Stimulated activated naive B cell treated with anti-CD40 and anti-IgM and Interleukin-4, amounts not matched to agents 10 μg/mL and 1 μg/mL and 100 μg/mL, for 72 hours (primary cell): ENCODE measurements at places on chromosomes 5 and 9.

- no peaks in the 10 kb centered on the region for H3K4me1 ChIP-seq
- H3K4me3 ChIP-seq = no peak overlapping the region
- H3K36me3 ChIP-seq = no peaks in the 10 kb centered on the region
- no peak for DNase-seq
Observed at GRCh38 chr9:132726576-132727130, 56.4 kb downstream of the GTF3C4 start.

GRCh38 chr5:102628441-102629175 is 126.5 kb upstream of the PAM start:
- H3K4me3 ChIP-seq = no peak overlapping the region
- peak overlapping the region; percentile 37 for H3K27ac ChIP-seq
- no peak for DNase-seq
- H3K36me3 ChIP-seq = no peaks in the 10 kb centered on the region
- H3K27me3 ChIP-seq = no peaks in the 10 kb centered on the region

- no peak overlapping the region for H3K4me3 ChIP-seq
- no peaks in the 10 kb centered on the region for H3K27me3 ChIP-seq
- DNase-seq = no peak
- peaks cover 3% of the 10 kb centered on the region for H3K36me3 ChIP-seq
- H3K27ac ChIP-seq = no peak overlapping the region
Observed at GRCh38 chr9:88383176-88383575, 5.1 kb upstream of the SPIN1 start.

DNA sequence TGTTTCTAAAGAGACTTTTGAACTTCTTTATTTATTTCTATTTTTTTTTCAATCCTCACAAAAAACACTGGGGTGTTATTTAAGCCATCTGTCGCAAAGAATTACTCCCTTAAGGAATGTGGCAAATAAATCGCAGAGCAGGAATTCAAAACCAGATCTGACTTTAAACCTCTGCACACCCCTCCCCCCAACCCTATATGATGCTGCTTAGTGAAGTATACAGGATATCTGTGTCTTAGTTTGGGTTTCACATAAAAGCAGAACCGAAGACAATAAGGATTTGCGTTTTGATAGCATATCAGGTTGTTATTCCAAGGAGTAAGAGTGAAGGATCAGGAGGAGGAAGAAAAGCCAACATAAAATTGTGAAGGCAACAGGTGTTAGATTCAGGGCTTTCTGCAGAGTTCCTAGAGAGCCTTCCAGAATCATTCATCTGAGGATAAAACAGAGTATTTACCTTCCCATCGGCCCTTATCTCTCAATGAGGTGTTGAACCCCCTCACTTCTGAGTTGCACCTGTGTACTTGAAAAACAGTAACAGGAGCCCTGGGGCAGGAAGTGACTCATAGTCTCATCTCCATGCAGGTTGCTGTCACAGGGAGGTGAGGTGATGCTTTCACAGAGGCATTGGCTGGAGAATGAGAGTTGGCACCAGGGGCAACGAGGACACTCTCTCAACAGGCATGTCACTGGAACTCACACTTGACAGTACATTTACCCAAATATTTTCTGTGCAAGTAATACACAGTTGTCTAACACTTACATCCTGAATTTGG is 33.5 kb upstream of the DMRT3 start:
- H3K4me1 ChIP-seq = no peaks in the 10 kb centered on the region
- no peak overlapping the region for H3K4me3 ChIP-seq
- no peaks in the 10 kb centered on the region for H3K36me3 ChIP-seq

- no peak overlapping the region for H3K4me3 ChIP-seq
- peaks cover 41% of the 10 kb centered on the region for H3K4me1 ChIP-seq
- H3K27me3 ChIP-seq = no peaks in the 10 kb centered on the region
- DNase-seq = no peak
Observed at GRCh38 chr5:179766726-179767455, 26.9 kb upstream of the LTC4S start.

- no peaks in the 10 kb centered on the region for H3K4me1 ChIP-seq
- no peak overlapping the region for H3K4me3 ChIP-seq
- peaks cover 7% of the 10 kb centered on the region for H3K27me3 ChIP-seq
Observed at GRCh38 chr5:143887903-143888665, 76.1 kb downstream of the HMHB1 start.

- no peaks in the 10 kb centered on the region for H3K27me3 ChIP-seq
- H3K27ac ChIP-seq = no peak overlapping the region
- DNase-seq = no peak
- no peak overlapping the region for H3K4me3 ChIP-seq
- peaks cover 20% of the 10 kb centered on the region for H3K4me1 ChIP-seq
Observed at GRCh38 chr5:133947431-133947841, 21.0 kb downstream of the C5orf15 start.

DNA sequence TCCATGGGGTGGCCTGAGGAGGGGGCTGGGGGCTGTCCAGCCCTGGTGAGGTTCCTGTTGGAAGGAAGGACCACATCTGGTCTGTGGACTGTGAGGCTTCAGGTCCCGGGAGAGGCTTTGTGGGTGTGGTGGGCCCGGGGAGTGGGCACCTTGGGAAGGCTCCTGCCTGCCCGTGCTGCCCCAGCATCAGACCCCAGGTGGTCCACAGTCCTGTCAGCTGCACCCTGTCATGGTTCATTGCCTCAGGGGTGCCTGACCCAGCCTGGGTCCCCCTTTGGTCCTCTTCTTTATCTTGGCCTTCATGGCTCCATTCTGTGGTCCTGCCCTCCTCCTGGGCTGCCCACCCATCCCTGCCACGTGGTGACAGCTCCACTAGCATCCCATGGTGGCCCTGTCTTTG is 36.7 kb downstream of the WNK2 start:
- peaks cover 3% of the 10 kb centered on the region for H3K36me3 ChIP-seq
- H3K27me3 ChIP-seq = peaks cover 15% of the 10 kb centered on the region
- no peak overlapping the region for H3K4me3 ChIP-seq
- H3K27ac ChIP-seq = no peak overlapping the region
- H3K4me1 ChIP-seq = peaks cover 17% of the 10 kb centered on the region
- no peak for DNase-seq

- no peak overlapping the region for H3K27ac ChIP-seq
- H3K4me3 ChIP-seq = no peak overlapping the region
- no peaks in the 10 kb centered on the region for H3K4me1 ChIP-seq
- no peaks in the 10 kb centered on the region for H3K27me3 ChIP-seq
- H3K36me3 ChIP-seq = peaks cover 7% of the 10 kb centered on the region
Observed at GRCh38 chr5:109126481-109126880, 283.3 kb downstream of the PJA2 start.

DNA sequence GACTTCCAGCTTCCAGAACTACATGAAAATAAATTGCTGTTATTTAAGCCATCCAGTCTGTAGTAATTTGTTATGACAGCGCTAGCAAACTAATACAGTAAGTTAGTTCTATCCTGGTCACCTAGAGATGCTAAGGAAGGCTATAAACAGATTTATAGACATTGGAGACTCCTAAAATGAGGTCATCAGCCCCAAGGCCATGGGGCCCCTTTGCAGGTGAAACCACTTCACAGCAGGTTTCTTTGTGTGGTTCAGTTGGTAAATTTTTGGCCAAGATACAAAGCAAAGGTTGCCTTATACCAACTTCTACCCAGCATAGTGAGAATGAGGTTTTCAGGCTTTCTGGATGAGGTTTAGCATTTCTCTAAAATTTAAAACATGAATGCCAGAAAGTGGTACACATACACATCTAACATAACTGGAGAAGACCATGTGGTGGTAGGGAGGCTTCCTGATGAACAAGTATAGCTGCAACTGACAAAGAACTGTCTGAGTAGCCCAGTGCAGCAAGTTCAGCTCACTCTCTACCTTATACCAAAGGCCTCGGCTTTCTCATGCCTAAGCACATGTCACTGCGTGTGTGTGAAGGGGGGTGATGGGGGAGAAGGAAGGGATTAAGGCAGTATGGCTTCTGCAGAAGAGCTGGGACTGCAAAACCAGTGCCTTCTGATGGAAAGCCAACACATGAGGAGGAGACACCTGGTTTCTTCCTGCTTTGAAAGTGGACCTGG is 264.6 kb upstream of the TAS2R1 start:
- H3K27ac ChIP-seq = no peak overlapping the region
- no peaks in the 10 kb centered on the region for H3K4me1 ChIP-seq
- no peaks in the 10 kb centered on the region for H3K27me3 ChIP-seq
- no peaks in the 10 kb centered on the region for H3K36me3 ChIP-seq
- DNase-seq = no peak

- peaks cover 2% of the 10 kb centered on the region for H3K4me1 ChIP-seq
- no peaks in the 10 kb centered on the region for H3K27me3 ChIP-seq
- peaks cover 35% of the 10 kb centered on the region for H3K36me3 ChIP-seq
- H3K4me3 ChIP-seq = no peak overlapping the region
- DNase-seq = no peak
Observed at GRCh38 chr5:37511646-37512045, 132.5 kb downstream of the WDR70 start.

DNA sequence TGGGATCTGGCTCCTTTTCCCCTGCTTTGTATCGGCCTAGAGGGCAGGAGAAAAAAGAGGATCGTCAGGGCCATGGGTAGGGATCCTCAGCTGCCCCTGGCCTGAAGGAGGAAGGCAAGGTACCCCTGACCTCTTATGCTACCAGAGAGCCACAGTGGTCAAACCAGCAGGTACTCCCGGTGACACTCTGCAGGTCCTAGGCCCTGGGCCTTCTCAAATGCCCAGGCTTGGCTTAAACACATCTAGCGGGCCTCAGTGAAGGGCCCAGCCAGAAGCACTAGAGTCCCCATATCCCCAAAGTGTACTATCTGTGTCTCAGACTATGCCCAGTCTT is 3.5 kb downstream of the IRF1 start:
- H3K27ac ChIP-seq = peak overlapping the region; percentile 10
- peaks cover 33% of the 10 kb centered on the region for H3K36me3 ChIP-seq
- H3K27me3 ChIP-seq = no peaks in the 10 kb centered on the region
- no peak overlapping the region for H3K4me3 ChIP-seq
- no peak for DNase-seq
- H3K4me1 ChIP-seq = peaks cover 41% of the 10 kb centered on the region

GRCh38 chr5:69265931-69266330 is 31.2 kb downstream of the CDK7 start:
- no peak overlapping the region for H3K4me3 ChIP-seq
- H3K36me3 ChIP-seq = peaks cover 63% of the 10 kb centered on the region
- H3K4me1 ChIP-seq = no peaks in the 10 kb centered on the region
- no peak overlapping the region for H3K27ac ChIP-seq

- no peaks in the 10 kb centered on the region for H3K36me3 ChIP-seq
- no peaks in the 10 kb centered on the region for H3K4me1 ChIP-seq
- H3K4me3 ChIP-seq = no peak overlapping the region
- DNase-seq = no peak
- no peak overlapping the region for H3K27ac ChIP-seq
Observed at GRCh38 chr9:39588500-39589137, 233.2 kb downstream of the SPATA31A1 start.

DNA sequence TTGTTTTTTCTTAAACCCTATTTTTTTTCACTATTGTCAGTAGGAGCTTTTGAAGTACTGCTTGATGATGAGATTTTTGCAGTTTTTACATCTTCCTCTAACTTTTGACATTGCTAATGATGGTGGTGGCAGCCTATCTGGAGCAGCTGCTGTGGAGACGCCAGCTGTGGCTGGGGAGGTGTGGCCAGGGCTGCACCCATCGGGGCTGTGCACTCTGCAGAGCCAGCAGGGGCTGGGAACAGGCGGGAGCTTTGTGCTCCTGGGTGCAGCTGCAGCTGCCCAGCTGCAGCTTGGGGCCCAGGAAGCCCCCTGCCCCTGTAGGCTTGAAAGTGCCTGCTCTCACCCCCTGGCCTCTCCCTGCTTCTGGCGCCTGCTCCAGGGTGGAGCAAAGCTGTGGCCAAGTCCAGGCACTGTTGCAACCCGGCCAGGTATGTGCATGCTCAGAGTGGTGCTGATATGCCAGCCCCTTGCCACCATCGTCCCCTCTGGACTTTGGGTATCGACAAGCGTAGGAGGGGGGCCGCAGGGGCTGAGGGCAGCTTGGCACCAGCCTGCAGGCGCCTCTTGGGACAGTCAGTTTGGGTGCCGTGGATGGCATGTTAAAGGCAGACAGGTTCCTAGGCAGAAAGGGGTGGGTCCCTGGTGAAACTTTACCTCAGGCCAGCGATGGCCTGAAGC is 39.2 kb downstream of the FER start:
- no peak overlapping the region for H3K4me3 ChIP-seq
- H3K27ac ChIP-seq = no peak overlapping the region
- H3K4me1 ChIP-seq = peaks cover 15% of the 10 kb centered on the region

DNA sequence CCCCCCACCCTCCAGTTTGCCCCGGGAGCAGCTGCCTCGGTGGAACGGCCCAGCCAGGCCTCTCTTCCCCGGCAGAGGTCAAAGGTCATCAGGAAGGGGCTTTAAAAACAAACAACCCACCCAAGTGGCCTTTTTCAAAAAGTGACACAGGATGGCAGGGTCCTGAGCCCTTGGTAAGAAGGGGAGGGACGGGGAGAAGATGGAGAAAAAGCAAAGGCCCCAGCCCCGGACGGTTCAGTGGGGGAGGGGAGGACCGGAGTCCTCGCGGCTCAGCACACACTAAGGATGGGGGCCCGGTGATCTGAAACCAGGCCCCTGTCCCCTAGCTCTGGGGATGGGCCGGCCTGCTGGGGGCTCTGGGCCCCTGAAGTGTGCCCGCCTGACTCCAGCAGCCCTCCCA is 1.1 kb downstream of the PRRX2 start:
- H3K27me3 ChIP-seq = peaks cover 27% of the 10 kb centered on the region
- no peak overlapping the region for H3K4me3 ChIP-seq
- DNase-seq = no peak

DNA sequence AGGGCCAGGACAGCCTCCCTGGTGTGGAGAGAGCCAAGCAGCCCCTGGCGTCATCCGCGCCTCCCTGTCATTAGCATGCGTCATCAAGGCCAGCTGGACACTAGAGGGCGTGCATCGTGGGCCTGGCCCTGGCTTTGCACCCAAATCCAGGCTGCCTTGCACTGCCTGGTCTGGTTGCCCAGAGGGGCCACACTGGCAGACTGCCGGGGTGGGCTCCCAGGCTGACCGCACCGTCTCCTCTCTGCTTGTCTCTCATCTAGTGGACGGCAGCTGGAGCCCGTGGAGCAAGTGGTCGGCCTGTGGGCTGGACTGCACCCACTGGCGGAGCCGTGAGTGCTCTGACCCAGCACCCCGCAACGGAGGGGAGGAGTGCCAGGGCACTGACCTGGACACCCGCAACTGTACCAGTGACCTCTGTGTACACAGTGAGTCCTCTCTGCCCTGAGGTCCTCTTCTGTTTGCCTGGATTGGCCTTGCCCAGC is 29.0 kb downstream of the HK3 start:
- no peak overlapping the region for H3K4me3 ChIP-seq
- peaks cover 44% of the 10 kb centered on the region for H3K27me3 ChIP-seq
- DNase-seq = no peak
- no peak overlapping the region for H3K27ac ChIP-seq
- peaks cover 3% of the 10 kb centered on the region for H3K36me3 ChIP-seq

GRCh38 chr5:148427370-148428042 is 43.7 kb downstream of the FBXO38 start:
- peak overlapping the region; percentile 63 for H3K27ac ChIP-seq
- H3K4me3 ChIP-seq = no peak overlapping the region
- DNase-seq = no peak
- no peaks in the 10 kb centered on the region for H3K4me1 ChIP-seq
- H3K27me3 ChIP-seq = no peaks in the 10 kb centered on the region
- peaks cover 57% of the 10 kb centered on the region for H3K36me3 ChIP-seq

GRCh38 chr9:81513059-81513458 is 176.3 kb downstream of the TLE1 start:
- peaks cover 9% of the 10 kb centered on the region for H3K4me1 ChIP-seq
- peaks cover 7% of the 10 kb centered on the region for H3K36me3 ChIP-seq
- peaks cover 24% of the 10 kb centered on the region for H3K27me3 ChIP-seq
- no peak overlapping the region for H3K4me3 ChIP-seq
- no peak overlapping the region for H3K27ac ChIP-seq
